AG20443 (cell line): ENCODE measurements at places on chromosomes 7 and 10.

DNA sequence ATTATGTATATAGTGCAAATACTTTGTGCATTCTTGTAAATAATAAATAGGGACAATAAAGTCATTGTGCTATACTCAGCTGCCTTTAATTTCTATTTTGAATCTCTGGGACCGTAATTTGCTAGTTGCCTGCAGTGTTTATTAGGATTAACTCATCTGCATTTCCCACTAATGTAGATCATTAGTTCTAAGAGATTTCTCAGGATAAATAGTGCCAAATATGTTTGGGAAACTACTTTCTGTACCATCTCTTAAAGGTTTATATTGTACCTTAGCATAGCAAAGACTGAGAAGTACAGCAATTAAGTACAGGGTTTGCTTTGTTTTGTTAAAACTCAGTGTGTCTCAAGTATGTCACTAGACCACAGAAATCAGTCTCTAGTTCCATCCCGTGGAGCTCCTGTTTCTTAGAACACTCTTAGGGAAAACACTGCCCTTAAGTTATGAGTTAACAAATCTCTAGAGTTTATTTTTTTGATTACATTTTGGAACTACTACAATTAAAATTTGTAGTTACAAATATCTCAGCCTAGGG lies 26.0 kb downstream of the ADD3 start:
- no peak for DNase-seq

- DNase-seq: no peak
These were observed 2.1 kb upstream of the MYOZ1 start for GRCh38 chr10:73643362-73643761.

- peak; percentile 52 for DNase-seq
These were observed 167.3 kb upstream of the DKK1 start for GRCh38 chr10:52146766-52147165.

- DNase-seq: peak; percentile 39
These were observed 69.4 kb downstream of the ARL4A start for GRCh38 chr7:12756821-12757220.

DNA sequence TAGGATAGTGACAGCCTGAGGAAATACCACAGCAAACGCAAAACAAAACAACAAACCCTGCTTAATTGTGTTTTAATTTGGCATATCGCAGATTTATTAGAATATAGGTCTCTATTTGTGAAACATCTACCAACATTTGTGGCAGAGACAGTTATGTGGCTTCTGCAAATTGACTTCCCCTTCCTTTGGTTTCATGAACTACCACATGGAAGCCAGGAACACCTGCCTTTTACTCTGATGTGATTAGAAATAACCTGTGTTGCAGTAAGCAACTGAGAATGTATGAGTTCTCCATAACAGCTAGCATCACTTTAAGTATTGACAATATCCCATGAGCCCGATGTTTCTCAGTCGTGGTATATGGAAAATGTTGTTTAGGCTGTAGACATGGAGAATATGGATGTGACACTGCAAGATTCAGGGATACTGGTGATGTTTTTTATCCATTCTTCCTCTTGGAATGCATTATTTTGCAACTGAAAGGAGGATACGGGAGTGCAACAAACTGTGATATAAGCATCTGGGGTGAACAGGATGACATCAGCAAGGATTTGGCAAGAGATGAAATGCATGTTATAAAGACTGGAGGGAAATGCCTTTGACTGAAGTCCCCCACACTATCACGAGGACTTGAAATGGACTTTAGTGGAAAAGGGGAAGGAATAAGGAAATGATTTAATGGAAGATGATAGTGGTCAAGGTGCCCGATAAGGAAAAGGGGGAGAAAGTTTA lies 95.9 kb downstream of the CUBN start:
- no peak for DNase-seq

GRCh38 chr7:50688226-50688590 lies 94.5 kb downstream of the GRB10 start:
- DNase-seq: no peak

DNA sequence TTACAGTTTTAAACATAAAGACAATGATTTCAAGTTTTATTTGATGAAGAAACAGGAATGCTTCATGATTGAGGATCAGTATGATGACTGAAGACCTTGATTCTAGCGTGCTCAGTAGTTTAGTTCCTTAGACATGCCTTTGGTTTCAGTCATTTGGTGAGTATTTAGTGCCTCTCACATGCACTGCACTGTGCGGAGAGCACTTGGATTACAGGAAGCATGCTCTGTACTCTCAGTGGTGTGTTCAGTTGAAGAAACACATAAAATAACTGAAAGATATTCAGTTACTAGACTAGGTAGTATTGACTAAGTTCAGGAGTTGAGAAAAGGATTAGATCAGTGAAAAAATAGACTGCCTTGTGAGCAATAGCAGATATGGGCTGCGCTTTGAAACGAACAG lies 25.5 kb downstream of the RBM17 start:
- DNase-seq: no peak
